Mesothelial cell of epicardium (in vitro differentiated cells): ENCODE measurements at places on chromosomes 16 and 17. TPM values are rescaled to one million over a fixed set of nuclear protein-coding genes. Genes with fewer than 3 reads are reported as not detected.
A peak's percentile ranks its signal among the peaks of the same experiment; 100 is the strongest.

GRCh38 chr17:32852811-32853210 is 24.1 kb downstream of the MYO1D start:
- H3K36me3 ChIP-seq: no peaks in the 10 kb centered on the region
- H3K4me3 ChIP-seq: no peak overlapping the region
- H3K4me1 ChIP-seq: peaks cover 15% of the 10 kb centered on the region
- H3K27me3 ChIP-seq: no peaks in the 10 kb centered on the region
- H3K27ac ChIP-seq: peak overlapping the region; percentile 49

GRCh38 chr17:61533797-61534196 is 57.2 kb downstream of the NACA2 start:
- H3K4me1 ChIP-seq: peaks cover 25% of the 10 kb centered on the region
- no peak for DNase-seq
- no peak overlapping the region for H3K4me3 ChIP-seq

GRCh38 chr17:60303406-60304099 is 88.4 kb downstream of the USP32 start:
- H3K27ac ChIP-seq: no peak overlapping the region
- no peak overlapping the region for H3K4me3 ChIP-seq
- no peak for DNase-seq
- no peaks in the 10 kb centered on the region for H3K4me1 ChIP-seq

- peaks cover 7% of the 10 kb centered on the region for H3K36me3 ChIP-seq
- DNase-seq: no peak
- no peak overlapping the region for H3K27ac ChIP-seq
- peaks cover 2% of the 10 kb centered on the region for H3K4me1 ChIP-seq
- peaks cover 11% of the 10 kb centered on the region for H3K27me3 ChIP-seq
Observed at GRCh38 chr16:87086575-87086974, 230.6 kb downstream of the C16orf95 start.

DNA sequence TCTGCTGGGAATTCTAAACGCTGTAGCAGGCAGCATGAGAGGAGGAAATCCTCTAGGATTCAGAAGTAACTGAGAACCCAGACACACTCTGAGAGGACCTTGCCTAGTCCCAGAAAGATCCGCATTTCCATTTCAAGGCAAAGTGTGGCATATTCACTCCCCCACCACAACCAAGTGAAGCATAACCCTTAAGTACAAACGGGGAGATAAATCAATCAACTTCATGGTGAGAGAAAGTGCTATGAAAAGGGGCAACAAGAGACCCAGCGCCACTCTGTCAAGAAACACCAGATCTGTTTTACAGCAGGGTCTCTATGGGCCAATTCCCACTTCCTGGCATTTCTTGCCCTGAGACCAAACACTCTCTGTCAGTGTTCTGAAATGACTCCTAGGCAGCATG is 68.3 kb downstream of the SMG6 start:
- peaks cover 8% of the 10 kb centered on the region for H3K36me3 ChIP-seq
- H3K4me3 ChIP-seq: no peak overlapping the region
- H3K4me1 ChIP-seq: peaks cover 65% of the 10 kb centered on the region
- H3K27ac ChIP-seq: peak overlapping the region; percentile 47

GRCh38 chr16:31427441-31428278 is 500 bp downstream of the COX6A2 start:
- no peak overlapping the region for H3K4me3 ChIP-seq
- H3K4me1 ChIP-seq: no peaks in the 10 kb centered on the region
- DNase-seq: no peak
- peaks cover 44% of the 10 kb centered on the region for H3K27me3 ChIP-seq
- no peaks in the 10 kb centered on the region for H3K36me3 ChIP-seq

Gene CDRT15
- total RNA-seq: not detected in 3 replicates

GRCh38 chr16:80754476-80754875 is 49.9 kb downstream of the CDYL2 start:
- no peak overlapping the region for H3K27ac ChIP-seq
- no peaks in the 10 kb centered on the region for H3K36me3 ChIP-seq
- no peaks in the 10 kb centered on the region for H3K4me1 ChIP-seq

- no peak for DNase-seq
- peaks cover 18% of the 10 kb centered on the region for H3K4me1 ChIP-seq
Observed at GRCh38 chr16:88504489-88505404, 51.7 kb downstream of the ZFPM1 start.

Gene CHST6
- 1.9 to 2.4 TPM (median 2.1 TPM) in 3 replicates for total RNA-seq

DNA sequence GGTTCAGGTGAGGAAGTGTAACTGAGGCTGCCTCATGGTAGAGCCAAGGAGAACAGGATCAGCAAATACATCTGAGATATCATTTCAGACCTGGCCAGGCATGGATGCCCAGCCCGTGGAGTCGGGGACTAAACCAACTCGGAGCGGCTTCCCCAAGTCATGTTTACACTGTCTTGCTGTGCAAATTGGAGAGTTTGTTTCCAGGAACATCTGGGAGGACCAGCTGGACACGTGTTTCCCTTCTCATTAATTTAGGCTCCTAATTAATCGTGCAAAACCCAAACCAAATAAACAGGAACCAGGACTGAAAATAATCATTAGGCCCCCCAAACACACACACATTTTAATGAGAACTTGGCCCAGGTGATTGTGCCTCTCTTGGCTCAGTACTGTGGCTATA is 70.9 kb upstream of the SALL1 start:
- no peak overlapping the region for H3K4me3 ChIP-seq
- peaks cover 2% of the 10 kb centered on the region for H3K27me3 ChIP-seq
- no peak for DNase-seq
- no peak overlapping the region for H3K27ac ChIP-seq
- H3K4me1 ChIP-seq: no peaks in the 10 kb centered on the region

DNA sequence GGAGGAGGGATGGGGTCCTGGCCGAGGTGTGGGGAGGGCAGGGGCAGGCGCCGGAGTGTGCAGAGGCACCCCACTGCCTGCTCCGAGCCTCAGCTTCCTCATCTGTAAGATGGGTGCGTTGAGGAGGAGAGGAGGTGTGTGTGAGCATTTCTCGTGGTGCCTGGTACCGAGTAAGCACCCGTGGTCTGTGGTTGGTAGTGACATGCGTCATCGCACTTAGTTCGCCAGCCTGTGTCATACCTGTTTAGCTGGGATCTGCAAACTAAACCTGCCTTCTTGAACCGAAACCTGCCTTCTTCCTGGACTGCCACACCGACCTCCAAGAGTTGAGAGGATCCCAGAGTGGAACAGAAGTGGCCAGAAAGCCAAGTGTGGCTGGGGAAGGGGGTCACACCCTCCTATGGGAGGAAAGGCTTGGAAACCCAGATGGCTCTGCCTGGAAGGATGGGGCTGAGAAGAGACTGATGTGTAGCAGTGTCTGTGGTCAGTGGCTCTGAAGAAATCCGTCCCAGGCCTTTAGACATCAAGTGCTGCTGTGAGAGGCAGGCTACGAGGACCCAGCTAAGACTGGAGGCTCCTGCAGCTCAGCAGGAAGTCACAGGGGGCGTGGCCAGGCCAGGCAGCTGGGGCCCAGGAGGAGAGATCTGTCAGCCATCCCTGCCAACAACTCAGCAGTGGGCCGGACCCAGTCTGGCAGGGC is 162.6 kb upstream of the PLCG2 start:
- no peak for DNase-seq
- no peak overlapping the region for H3K27ac ChIP-seq
- no peaks in the 10 kb centered on the region for H3K27me3 ChIP-seq
- H3K4me3 ChIP-seq: no peak overlapping the region
- peaks cover 17% of the 10 kb centered on the region for H3K36me3 ChIP-seq

Gene ZACN
- 0.18 TPM in 1 of 3 replicates, not detected in the others for total RNA-seq

Gene KRT13
- total RNA-seq: 5.3 to 7.0 TPM (median 6.3 TPM) in 3 replicates

DNA sequence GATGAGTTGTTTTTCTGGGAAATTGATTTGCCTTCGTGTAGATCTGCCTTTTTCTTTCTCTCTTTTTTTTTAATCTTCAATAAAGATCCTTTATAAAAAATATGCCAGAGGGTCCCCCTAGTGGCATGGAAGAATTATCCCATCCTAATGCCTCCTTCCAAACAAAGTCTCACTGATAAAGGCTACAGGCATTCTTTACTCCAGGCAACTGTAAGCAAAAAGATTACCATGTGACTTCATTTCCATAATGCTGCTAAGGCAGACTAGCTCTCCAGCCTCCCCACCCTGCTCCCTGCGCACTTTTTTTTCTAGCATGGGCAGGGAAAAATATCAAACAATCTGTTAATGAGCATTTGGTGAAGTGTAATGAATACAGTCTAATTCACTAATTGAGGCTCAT is 220.2 kb upstream of the CDH8 start:
- no peaks in the 10 kb centered on the region for H3K36me3 ChIP-seq
- H3K4me3 ChIP-seq: no peak overlapping the region
- DNase-seq: no peak
- H3K27ac ChIP-seq: no peak overlapping the region

DNA sequence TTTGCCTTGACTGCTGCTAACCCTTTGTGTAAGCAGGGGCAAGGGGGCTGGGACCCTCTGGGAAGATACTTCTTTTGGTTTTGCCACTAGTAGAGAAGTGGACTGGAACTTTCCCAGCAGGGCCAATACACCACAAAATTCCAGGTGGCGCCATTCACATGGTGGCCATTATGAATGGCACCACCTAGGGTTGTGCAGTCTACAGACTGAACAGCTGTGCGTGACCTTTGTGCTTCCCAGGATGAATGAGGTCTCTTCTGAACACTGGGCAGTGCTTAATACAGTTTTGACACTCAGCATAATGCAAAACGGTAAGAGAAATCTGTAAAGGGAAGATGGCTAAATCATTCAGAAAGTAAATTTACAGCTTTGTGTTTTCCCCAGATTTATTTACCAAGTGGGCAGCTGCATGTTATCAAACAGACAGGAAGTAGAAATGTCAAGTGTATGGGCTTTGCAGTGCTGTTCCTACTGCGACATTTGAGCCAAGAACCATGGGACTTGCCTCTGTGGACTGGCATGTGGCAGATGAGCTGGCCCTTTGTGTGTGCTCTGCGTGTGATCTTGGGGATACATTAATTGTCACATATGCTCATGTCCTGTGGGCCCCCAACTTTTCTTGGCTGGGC is 9.2 kb downstream of the SYT17 start:
- peaks cover 11% of the 10 kb centered on the region for H3K27me3 ChIP-seq
- no peak overlapping the region for H3K4me3 ChIP-seq
- peaks cover 4% of the 10 kb centered on the region for H3K4me1 ChIP-seq
- no peak for DNase-seq

DNA sequence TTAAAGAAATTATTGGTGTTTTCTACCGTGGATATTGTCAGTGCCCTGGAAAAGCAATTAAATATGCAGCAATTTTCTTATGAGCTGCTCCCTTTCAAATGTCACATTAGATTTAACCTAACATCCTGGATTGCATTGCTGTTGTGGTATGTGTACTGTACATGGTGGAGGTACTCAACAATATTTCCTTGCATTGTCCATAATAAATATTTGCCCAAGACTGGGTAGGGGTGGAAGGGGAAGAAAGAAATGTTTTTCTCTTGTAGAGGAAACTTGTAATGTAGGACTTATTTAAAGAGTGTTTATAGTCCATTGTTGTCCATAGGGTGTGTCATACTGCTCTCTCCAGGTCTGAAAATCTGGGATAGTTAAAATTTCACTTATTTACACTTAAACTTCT is 346.2 kb upstream of the TBX2 start:
- peak overlapping the region; percentile 31 for H3K27ac ChIP-seq
- no peak overlapping the region for H3K4me3 ChIP-seq
- H3K36me3 ChIP-seq: peaks cover 3% of the 10 kb centered on the region
- no peak for DNase-seq

Gene CCDC40
- total RNA-seq: 20.6 to 25.9 TPM (median 23.5 TPM) in 3 replicates

DNA sequence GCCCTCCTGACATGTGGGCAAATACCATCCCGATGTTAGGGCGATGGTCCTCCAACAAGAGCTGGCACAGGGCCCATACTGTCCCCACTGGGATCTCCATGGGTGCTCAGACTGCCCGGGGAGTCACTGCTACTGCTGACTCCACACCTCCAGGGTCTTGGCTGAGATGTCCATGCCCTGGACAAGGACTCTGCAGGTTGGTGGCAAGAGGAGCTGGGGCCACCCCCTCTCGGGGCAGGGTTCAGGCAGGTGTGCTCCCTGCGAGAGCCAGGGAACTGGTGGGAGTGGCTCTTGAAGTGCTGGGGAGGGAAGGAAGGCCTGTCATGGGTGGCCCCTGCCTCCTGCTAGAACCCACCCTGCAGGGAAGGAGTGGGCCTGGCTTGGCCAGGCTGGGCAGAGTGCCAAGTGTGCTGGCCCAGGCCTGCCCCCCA is 6.4 kb downstream of the CASKIN2 start:
- H3K4me3 ChIP-seq: no peak overlapping the region
- H3K27ac ChIP-seq: no peak overlapping the region
- DNase-seq: no peak
- peaks cover 37% of the 10 kb centered on the region for H3K4me1 ChIP-seq
- no peaks in the 10 kb centered on the region for H3K27me3 ChIP-seq
- peaks cover 8% of the 10 kb centered on the region for H3K36me3 ChIP-seq

Gene PLA2G10
- total RNA-seq: not detected in 3 replicates

Gene SLC16A13
- 10.4 to 10.7 TPM (median 10.7 TPM) in 3 replicates for total RNA-seq

- no peak for DNase-seq
- H3K4me3 ChIP-seq: no peak overlapping the region
- peaks cover 8% of the 10 kb centered on the region for H3K27me3 ChIP-seq
Observed at GRCh38 chr17:52681480-52681879, 523.0 kb upstream of the CA10 start.

Gene KRT24
- not detected in 3 replicates for total RNA-seq

Gene CTU2
- total RNA-seq: 22.2 to 28.2 TPM (median 22.2 TPM) in 3 replicates

Gene KIF19
- total RNA-seq: not detected in 3 replicates

GRCh38 chr17:81075307-81075706 is 40.4 kb downstream of the BAIAP2 start:
- no peak overlapping the region for H3K4me3 ChIP-seq
- no peak for DNase-seq
- H3K27ac ChIP-seq: no peak overlapping the region
- H3K4me1 ChIP-seq: peaks cover 5% of the 10 kb centered on the region

Gene TMEM204
- 6.6 to 7.7 TPM (median 6.9 TPM) in 3 replicates for total RNA-seq

DNA sequence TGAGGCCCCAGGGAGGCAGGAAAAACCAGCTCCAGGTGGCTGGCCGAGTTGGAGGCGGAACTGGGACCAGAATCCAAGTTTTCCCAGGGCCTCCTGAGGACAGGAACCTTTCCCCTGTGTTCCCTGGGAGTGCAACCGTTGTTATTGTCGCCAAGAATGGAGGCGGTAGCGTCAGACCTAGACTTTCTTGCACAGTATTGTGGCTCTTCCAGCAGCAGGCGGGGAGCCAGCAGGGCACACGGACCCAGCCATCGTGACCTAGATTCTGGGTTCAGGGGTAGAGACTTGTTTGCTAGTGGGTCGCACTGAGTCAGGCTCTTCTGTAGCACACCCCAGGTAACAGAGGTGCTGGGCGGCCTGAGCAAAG is 667 bp upstream of the KIF19 start:
- H3K27me3 ChIP-seq: peaks cover 89% of the 10 kb centered on the region
- no peak overlapping the region for H3K27ac ChIP-seq
- H3K4me1 ChIP-seq: peaks cover 2% of the 10 kb centered on the region
- DNase-seq: no peak
- H3K4me3 ChIP-seq: peak overlapping the region; percentile 37

- H3K36me3 ChIP-seq: no peaks in the 10 kb centered on the region
- H3K4me1 ChIP-seq: peaks cover 3% of the 10 kb centered on the region
- H3K27me3 ChIP-seq: no peaks in the 10 kb centered on the region
- H3K27ac ChIP-seq: no peak overlapping the region
Observed at GRCh38 chr16:1042049-1042744, 30.4 kb upstream of the SSTR5 start.

DNA sequence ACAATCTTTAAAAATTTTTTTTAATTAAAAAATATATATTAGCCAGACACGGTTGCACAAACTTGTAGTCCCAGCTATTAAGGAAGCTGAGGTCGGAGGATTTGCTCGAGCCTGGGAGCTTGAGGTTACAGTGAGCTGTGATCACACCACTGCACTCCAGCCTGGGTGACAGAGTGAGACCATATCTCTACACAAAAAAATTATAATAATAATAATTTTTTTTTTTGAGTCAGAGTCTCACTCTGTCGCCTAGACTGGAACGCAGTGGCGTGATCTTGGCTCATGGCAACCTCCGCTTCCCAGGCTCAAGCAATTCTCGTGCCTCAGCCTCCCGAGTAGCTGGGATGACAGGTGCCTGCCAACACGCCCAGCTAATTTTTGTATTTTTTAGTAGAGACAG is 23.8 kb downstream of the LITAF start:
- peaks cover 18% of the 10 kb centered on the region for H3K4me1 ChIP-seq
- H3K36me3 ChIP-seq: no peaks in the 10 kb centered on the region
- H3K27me3 ChIP-seq: no peaks in the 10 kb centered on the region
- no peak overlapping the region for H3K27ac ChIP-seq
